ENCODE measurements at places on chromosomes 16 and 17. TPM values are rescaled to one million over a fixed set of nuclear protein-coding genes. Genes with fewer than 3 reads are reported as not detected.

The ITGAL gene
- total RNA-seq, result 6.1 TPM

The CLEC18A gene
- total RNA-seq, result 0.89 TPM

The SLC38A8 gene
- total RNA-seq, result not detected

The CDH13 gene
- total RNA-seq, result 28.9 TPM

The SMURF2 gene
- 33.8 TPM for total RNA-seq

The EFCAB13 gene
- 15.1 TPM for total RNA-seq

The TBC1D3G gene
- not detected for total RNA-seq

The TOP2A gene
- total RNA-seq, result 55.5 TPM

The KPNB1 gene
- 142 TPM for total RNA-seq

The DNAH9 gene
- total RNA-seq, result 2.7 TPM

The GRAPL gene
- 0.89 TPM for total RNA-seq

The ABAT gene
- 5.8 TPM for total RNA-seq

The KRTAP1-5 gene
- total RNA-seq, result 14.1 TPM
